ENCODE measurements at places on chromosomes 11 and 22. TPM values are rescaled to one million over a fixed set of nuclear protein-coding genes. Genes with fewer than 3 reads are reported as not detected.

Gene PARVA
- total RNA-seq: 51.6 TPM

Gene EMID1
- 0.64 TPM for total RNA-seq

Gene MRGPRE
- total RNA-seq: not detected

Gene MMP7
- not detected for total RNA-seq

Gene CD3G
- total RNA-seq: not detected

Gene GGT1
- not detected for total RNA-seq

Gene CPSF7
- total RNA-seq: 22.9 TPM

Gene PNPLA3
- not detected for total RNA-seq

Gene GSTT2B
- not detected for total RNA-seq

DNA sequence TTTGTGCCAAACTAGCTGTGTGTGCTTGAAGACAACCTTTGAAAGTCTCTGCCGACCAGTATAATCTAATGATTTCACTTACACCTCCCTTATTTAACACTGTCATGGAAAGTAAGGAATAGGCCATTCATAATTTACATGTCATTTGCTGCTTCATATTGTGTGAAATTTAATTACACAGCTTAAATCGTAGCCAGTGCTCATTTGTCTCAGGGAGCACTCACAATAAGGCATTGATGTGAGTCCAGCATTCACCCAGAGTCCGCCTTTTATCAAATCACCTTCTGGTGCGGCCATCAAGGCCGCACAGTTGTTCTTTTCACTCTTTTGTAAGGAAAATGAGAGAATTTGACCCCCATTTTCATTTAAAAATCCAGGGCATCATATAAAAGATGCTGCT is 46.9 kb downstream of the PAX6 start:
- no peak overlapping the region for H3K4me3 ChIP-seq
- H3K36me3 ChIP-seq: no peaks in the 10 kb centered on the region
- no peak overlapping the region for H3K27ac ChIP-seq

DNA sequence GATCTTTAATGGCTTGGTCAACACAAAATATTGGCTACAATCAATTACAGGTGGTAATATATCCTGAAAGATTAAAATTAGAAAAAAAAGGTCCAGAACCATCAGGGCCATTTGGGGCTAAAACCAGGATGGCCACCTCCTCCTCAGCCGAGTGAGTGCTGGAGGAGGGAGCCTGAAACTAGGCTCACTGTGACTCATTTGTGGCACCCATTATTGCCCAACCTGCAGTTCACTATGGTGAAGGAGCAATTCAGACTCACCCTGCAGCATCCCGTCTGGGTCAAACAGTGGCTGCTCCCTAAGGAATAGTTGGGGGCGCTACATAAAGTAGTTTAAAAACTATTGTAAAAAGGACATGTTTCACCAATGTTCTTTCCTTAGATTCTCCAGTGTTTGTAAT is 60.7 kb downstream of the GLYATL1 start:
- no peak for DNase-seq
- no peaks in the 10 kb centered on the region for H3K4me1 ChIP-seq
- H3K27ac ChIP-seq: no peak overlapping the region
- no peak overlapping the region for H3K4me3 ChIP-seq
- H3K27me3 ChIP-seq: no peaks in the 10 kb centered on the region

DNA sequence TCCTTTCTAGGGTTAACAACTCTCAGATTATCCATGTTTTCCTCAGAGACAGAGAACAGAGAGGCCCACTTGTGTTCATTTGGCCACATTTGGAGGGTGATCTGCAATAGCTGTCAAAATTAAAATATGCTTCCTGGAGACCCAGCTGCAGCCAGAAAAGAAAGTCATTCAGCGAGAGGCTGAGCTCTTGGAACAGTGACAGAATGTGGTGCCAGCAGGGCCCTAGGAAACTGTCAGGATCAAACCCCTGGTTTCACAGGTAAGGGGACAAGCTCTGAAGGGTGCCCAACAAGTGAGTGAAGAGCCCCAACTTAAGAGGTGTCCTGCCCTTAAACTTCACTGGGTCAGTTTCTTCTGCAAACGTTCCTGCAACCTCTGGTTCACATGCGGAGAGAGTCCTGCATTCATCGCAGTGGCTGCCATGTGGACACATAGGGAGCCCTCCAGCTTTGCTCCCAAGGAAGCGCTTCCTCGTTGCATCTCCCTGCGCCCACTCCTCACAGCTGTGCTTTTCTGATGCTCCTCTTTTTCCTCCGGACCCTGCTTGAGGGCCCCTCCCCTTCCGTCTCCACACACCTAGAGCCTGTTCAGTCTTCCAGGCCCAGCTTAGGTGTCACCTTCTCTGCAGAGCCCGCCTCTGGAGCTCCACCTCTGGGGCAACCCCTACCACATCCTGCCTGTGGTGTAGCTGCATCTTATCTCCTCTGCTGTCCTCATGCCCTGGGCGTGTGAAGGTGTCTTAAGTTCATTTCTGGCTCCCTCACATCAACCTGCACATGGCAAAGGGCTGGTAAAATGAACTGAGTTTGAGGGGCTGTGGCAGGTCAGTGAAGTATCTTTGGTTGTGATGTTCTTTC is 3.9 kb downstream of the UCP3 start:
- H3K36me3 ChIP-seq: peaks cover 11% of the 10 kb centered on the region
- no peaks in the 10 kb centered on the region for H3K27me3 ChIP-seq
- no peak overlapping the region for H3K27ac ChIP-seq

DNA sequence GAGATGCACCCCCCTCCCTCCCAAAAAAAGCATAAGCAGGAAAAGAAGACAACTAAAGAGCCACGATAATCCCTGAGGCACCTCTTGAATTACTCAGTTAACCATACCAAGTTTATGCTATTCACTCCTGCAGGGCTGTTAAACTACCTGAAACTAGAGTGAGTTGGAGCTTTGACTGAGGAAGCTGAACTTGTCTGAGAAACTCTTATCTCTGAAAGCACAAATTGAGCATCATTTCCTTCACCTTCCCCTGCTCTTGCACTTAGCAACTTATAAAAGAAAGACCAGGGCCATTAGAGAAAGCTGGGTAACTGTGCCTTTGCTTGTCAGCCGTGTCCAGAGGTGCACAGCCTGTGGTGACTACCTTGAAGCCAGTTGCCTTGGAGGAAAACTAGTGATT is 745.6 kb downstream of the NELL1 start:
- H3K27ac ChIP-seq: no peak overlapping the region
- no peak overlapping the region for H3K4me3 ChIP-seq
- DNase-seq: no peak

DNA sequence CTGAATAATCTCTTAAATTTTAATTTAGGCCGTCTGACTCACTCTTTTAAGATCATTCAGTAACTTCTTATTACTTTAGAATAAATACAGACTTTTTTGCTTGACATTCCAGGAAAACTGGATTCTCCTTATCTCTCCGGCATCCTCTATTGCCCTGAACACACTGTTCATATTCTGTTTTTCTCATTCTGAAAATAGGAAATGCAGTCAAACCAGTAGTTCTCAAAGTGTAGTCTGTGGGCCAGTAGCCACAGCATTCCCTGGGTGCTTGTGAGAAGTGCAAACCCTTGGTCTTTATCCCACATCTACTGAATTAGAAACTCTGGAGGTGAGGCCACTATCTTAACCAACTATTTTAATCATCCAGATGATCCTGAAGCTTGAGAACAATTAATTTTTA is 84.3 kb downstream of the PANX1 start:
- no peaks in the 10 kb centered on the region for H3K27me3 ChIP-seq
- DNase-seq: no peak
- H3K36me3 ChIP-seq: no peaks in the 10 kb centered on the region
- no peak overlapping the region for H3K4me3 ChIP-seq
- H3K27ac ChIP-seq: no peak overlapping the region

DNA sequence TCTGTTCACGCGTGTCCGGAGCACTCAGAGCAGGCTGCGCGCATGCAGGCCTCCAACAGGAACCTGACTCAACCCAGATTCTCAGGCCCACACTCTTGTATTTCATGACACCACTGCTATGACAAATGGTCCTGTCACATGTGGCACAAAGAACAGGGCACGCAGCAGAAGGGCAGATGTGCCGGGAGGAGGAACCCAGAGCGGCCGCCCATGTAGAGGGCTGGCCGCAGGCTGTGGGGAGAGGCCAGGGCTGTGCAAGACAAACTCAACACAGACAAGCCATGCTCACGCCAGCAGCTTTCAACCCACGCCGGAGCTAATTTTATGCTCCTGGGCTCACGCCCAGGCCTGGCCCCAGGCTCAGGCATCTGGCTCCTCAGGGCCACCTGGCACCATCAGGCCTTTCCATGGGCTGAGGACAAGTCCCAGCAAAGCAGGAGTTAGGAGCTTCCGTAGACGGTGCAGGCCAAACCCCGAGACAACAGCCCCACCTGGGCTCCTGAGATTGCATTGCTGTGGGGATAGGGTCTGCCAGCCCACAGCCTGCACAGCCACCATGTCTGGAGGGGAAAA is 40.0 kb downstream of the DUSP8 start:
- peak overlapping the region; percentile 67 for H3K27ac ChIP-seq
- no peaks in the 10 kb centered on the region for H3K27me3 ChIP-seq
- H3K4me1 ChIP-seq: peaks cover 21% of the 10 kb centered on the region
- DNase-seq: peak; percentile 82
- H3K36me3 ChIP-seq: no peaks in the 10 kb centered on the region

- H3K36me3 ChIP-seq: no peaks in the 10 kb centered on the region
- DNase-seq: no peak
- no peak overlapping the region for H3K27ac ChIP-seq
- H3K4me3 ChIP-seq: no peak overlapping the region
- H3K27me3 ChIP-seq: no peaks in the 10 kb centered on the region
These were observed 89.0 kb downstream of the FEZ1 start for GRCh38 chr11:125407046-125407445.

DNA sequence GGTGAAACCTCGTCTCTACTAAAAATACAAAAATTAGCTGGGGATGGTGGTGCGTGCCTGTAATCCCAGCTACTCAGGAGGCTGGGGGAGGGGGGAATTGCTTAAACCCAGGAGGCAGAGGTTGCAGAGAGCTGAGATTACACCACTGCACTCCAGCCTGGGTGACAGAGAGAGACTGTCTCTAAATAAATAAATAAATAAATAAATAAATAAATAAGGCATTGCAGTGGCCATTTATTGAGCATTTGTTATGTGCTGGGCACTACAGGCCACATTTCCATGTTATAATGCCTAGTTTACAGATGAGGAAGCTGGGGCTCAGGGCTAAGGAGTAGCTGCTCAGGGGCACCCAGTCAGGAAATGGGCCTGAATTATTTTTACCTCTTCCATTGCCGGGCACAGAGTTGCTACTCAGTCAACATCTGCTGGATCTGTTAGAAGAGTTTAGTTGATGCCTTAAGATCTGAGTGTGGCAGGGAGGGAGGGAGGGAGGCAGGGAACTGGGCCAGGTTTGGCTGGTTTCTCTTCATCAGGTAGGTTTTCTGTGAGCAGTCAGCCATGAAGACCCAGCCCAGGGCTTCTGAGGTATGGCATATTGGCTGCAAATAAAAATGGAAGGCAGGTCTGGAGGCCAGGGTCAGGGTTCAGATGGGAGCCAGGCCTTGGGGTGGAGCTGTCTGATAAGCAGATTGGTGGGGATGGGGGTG is 5.6 kb downstream of the PVALB start:
- H3K27me3 ChIP-seq: no peaks in the 10 kb centered on the region
- DNase-seq: no peak
- no peak overlapping the region for H3K4me3 ChIP-seq
- no peaks in the 10 kb centered on the region for H3K4me1 ChIP-seq

- DNase-seq: no peak
- no peaks in the 10 kb centered on the region for H3K36me3 ChIP-seq
- H3K27me3 ChIP-seq: no peaks in the 10 kb centered on the region
- H3K4me3 ChIP-seq: no peak within 1 kb of the TSS
These were observed at the start of gene SLN for GRCh38 chr11:107711861-107712755. SLN (minus strand) TSS chr11:107712056.

- no peak overlapping the region for H3K27ac ChIP-seq
- H3K4me3 ChIP-seq: no peak overlapping the region
- no peak for DNase-seq
- no peaks in the 10 kb centered on the region for H3K27me3 ChIP-seq
- no peaks in the 10 kb centered on the region for H3K36me3 ChIP-seq
These were observed 30.0 kb upstream of the PTPRJ start for GRCh38 chr11:47950396-47950795.

GRCh38 chr22:42154293-42155052 is 23.9 kb upstream of the CYP2D6 start:
- no peaks in the 10 kb centered on the region for H3K4me1 ChIP-seq
- DNase-seq: no peak
- no peak overlapping the region for H3K27ac ChIP-seq
- H3K36me3 ChIP-seq: no peaks in the 10 kb centered on the region

GRCh38 chr11:102438311-102439062 is 14.1 kb downstream of the TMEM123 start:
- H3K27ac ChIP-seq: no peak overlapping the region
- H3K4me1 ChIP-seq: no peaks in the 10 kb centered on the region
- H3K4me3 ChIP-seq: no peak overlapping the region
- no peak for DNase-seq
- H3K36me3 ChIP-seq: no peaks in the 10 kb centered on the region

GRCh38 chr22:16777284-16777924 is 47.8 kb downstream of the XKR3 start:
- H3K4me3 ChIP-seq: no peak overlapping the region
- no peaks in the 10 kb centered on the region for H3K36me3 ChIP-seq

GRCh38 chr22:46881373-46882118 is 119.1 kb downstream of the TBC1D22A start:
- H3K27ac ChIP-seq: no peak overlapping the region
- H3K36me3 ChIP-seq: peaks cover 2% of the 10 kb centered on the region

- H3K4me1 ChIP-seq: no peaks in the 10 kb centered on the region
- H3K36me3 ChIP-seq: no peaks in the 10 kb centered on the region
- H3K4me3 ChIP-seq: no peak overlapping the region
- no peak overlapping the region for H3K27ac ChIP-seq
These were observed 133.2 kb upstream of the MPPED2 start for GRCh38 chr11:30719371-30719770.

GRCh38 chr22:26658161-26658560 is 773 bp downstream of the MIAT start:
- peak overlapping the region; percentile 46 for H3K4me3 ChIP-seq
- peaks cover 16% of the 10 kb centered on the region for H3K27me3 ChIP-seq
- H3K4me1 ChIP-seq: peaks cover 18% of the 10 kb centered on the region
- H3K27ac ChIP-seq: no peak overlapping the region

DNA sequence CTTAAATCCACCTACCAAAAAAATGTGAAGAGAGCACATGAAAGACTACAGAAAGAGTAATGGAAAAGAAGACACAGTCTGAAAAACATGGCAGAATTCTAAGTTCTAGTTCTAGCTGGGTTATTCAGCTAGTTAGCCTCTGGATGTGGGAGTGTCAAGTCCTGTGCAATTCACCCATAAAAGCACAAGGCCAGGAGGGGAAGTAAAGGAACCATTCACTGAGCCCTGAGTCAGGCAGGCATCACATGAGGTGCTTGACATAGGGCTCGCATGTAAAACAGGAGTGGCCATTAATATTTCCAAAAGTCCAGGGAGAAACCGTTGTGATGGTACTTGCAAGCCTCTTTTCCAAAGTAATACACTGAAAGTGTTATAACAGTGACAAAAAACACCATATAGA is 103.7 kb downstream of the GAB2 start:
- no peak overlapping the region for H3K27ac ChIP-seq
- no peaks in the 10 kb centered on the region for H3K27me3 ChIP-seq
- H3K4me3 ChIP-seq: no peak overlapping the region
- H3K4me1 ChIP-seq: peaks cover 21% of the 10 kb centered on the region
- no peak for DNase-seq
- no peaks in the 10 kb centered on the region for H3K36me3 ChIP-seq
